Activated T-cell treated with anti-CD3 and anti-CD28 coated beads for 24 hours (primary cell): ENCODE measurements at places on chromosomes 12 and 14.

DNA sequence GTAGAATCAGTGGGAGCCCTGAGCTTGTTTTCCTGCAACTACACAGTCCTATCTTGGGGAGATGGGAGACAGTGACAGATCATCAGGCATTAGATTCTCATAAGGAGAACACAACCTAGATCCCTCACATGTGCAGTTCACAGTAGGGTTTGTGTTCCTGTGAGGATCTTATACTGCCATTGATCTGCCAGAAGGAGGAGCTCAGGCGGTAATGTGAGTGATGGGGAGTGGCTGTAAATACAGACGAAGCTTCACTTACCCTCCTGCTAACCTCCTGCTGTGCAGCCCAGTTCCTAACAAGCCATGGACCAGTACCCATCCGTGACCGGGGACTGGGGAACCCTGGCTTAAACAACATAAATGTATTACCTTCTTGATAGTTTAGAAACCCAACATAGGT lies 1034.1 kb downstream of the BCL11B start:
- DNase-seq = no peak

- DNase-seq = no peak
Observed at GRCh38 chr12:116656306-116656705, 81.6 kb downstream of the SPRING1 start.

DNA sequence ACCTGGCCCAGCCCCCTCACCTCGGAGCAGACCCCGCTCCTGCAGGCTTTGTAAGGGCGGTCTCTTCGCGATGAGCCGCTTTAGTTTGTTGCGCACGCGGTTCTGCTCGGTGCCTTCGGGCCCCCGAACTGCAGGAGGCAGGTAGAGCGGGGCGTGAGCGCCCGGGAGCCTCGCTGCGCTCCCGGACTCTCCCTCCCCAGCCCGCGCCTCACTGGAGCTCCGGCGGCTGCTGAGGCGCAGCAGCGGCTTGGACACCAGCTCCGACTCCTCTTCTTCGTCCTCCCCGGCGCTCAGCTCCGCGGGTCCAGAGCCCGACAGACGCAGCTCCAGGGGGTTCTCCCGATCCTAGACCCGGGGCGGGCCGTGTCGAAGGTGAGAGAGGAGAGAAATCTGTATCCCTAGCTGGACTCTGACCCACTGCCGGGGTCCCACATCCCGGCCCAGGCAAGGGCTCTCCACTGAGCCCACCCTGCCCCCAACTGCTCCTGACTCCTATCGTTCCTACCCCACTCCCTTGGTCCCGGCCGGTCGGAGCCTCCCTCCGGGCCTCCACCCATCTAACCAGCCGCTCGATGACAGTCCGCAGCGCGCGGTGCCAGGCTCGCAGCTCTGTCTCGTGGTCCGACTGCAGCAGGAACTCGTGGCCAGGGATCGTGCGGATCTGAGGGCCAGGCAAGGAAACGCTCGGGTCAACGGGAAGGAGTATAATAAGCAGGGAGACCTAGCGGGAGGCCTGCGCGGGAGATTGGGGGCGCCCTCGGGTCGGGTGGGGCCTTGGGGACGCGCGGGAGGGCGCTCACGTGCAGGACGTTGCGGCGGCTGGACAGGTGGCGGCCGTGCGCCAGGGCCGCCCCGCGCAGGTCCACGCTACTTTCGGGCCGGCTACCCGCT lies 4.2 kb downstream of the ARHGAP9 start:
- no peak for DNase-seq

DNA sequence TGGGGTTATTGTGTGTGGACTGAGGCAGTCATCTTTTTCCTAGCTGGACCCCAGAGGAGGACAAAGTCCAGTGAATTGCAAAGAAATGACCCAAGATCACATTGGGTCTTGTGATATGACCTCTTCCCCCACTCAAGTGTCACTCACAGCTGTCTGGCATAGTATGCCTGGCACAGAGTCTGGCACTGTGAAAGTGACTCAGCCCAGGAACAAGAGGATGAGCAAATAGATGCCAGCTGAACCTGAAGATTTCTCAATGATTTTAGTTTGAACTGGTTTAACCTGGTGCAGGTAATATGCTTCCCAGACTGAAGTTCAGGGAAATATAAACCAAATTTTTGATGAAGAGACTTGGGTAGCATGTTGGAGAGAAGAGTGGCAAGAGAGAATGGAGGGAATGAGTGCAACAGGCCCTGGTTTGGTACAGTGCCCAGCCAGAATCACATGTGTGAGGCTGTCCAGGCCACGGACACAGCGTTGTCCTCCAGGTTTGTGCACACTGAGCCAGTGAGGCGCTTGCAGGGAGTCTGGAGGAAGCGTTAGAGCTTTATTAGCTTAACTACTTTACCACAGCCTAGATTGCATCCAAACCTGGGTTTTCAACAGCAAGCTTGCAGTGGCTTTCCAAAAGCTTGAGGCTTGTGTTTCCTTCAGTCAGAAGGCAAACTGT lies 332.9 kb downstream of the NUAK1 start:
- DNase-seq = no peak

DNA sequence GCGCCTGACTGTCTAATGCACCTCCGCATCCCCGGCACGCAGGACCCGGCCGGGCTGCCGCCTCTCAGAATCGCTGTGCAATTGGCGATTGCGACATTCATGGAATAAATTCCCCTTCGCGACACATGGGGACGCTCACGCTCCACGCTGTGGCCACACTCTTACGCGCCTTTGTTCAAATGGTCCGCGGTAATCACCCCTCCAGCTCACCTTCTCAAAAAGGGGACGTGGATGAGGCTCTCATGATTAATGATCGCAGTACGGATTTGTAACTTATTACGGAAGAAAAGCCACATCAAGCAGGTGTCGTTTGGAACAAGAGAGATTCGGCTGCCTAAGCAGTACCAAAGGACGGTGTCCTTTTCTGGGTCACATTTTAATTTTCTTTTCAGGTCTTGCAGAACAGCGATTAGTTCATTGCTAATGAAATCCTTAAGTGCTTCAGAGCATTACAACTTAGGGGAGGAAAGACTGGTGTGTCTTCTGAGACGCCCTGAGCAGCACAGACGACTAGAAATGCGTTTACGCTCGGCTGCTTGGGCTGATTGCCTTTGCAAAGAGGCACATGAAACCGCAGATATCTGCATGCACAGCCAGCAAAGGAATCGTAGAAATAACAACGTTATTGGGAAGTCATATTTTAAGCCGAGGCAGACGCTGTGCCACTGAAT lies 37.3 kb upstream of the ADGRD1 start:
- no peak for DNase-seq

DNA sequence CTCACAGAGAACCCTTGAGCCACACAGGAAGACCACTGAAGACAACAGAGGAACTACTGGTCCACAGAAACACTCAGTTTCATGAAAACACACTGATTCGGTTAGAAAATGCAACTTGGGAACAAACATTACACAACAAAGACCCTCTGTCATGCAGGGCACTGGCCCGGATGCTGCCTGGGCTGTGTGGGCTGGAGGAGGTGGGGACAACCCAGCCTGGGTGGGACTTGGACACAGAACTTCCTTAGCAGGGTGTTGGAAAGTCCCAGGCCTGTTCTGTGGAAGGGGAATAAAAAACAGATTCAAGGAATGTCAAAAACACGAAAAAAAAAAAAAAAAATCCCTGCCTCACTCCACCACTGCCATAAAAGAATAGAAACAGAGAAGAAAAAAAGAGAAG lies 181.0 kb downstream of the MON2 start:
- no peak for DNase-seq

DNA sequence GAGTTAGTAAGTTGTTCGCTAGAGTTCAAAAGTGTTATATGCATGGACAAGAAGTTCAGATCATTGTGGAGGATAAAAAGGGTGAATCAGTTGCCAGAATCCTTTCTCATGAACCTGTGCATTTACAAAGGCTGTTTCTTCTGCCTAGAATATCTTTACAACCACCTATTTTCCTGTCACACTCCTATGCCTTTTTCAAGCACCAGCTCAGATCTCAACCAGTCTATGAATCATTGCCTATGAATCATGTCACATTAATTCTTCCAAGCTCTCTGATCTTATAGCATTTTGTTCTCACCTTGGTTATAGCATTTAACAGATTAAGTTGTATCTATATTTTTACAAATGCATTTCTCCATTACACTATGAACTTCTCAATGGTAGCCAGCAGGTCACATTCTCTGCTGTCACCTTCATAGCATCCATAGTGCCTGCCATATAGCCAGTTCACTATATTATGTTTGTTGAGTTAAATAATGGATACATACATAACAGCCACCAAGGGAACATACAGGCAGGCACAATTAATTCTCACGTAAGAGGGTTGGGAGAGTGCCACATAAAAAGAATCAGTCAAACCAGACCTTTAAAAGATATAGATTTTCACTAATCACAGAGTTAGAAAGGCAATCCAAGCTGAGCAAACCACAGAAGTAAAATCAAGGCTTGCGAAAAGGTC lies 573.0 kb downstream of the FOXG1 start:
- DNase-seq = no peak

DNA sequence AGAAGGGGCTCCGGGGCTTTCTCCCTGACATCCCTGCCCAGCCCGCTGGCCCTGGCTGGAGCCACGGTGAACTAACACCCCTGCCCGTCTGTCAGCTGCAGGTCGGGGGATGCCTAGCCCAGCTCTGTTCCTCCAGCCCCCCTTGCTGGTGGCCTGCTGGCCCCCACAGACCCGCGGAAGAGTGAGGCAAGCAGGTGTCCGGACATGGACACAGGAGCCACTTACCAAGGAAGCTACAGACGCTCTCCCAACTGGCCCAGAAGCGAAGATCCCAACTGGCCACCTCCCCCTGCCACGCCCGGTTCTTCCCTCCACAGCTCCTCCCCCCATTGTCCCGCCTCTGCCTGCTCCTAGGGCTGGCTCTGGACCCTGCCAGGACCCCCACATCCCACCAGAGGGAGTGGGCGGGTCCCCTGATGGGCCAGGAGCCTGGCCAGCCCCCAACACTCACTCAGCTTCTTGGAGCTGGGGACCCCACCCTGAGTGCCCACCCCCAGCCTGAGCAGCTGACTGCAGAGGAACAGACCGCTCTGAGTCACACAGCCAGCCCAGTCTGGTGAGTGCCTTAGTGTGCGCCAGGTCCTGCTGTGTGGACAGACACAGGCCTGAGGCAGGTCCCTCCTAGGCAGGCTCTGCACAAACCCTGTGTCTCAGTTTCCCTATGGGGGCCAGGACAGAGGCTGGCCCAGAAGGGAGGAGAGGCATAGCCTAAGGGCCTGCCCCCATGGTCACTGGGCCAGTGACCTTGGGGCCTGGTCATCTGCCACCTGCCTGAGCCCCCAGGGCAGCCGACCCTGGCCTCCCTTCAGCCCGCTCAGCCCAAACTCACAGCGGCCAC lies 7.7 kb downstream of the AHNAK2 start:
- no peak for DNase-seq

DNA sequence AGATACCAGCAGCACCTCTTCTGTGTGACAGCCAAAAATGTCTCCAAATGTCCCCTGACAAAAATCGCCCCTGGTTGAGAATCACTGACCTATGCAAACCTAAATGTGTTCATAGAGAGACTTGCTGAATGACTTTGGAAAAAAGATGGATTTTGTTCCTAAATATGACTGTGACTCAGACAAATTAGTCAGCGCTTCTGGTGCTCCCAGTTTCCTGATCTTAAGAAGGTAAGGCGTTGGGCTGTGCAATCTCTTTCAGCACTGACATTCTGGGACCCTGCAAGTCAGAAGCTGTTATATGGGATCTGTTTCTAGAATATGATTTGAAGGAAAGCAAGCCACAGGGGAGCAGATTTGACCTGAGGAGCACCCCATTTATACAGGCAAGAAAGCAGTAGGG lies 90.6 kb upstream of the PWP1 start:
- no peak for DNase-seq

DNA sequence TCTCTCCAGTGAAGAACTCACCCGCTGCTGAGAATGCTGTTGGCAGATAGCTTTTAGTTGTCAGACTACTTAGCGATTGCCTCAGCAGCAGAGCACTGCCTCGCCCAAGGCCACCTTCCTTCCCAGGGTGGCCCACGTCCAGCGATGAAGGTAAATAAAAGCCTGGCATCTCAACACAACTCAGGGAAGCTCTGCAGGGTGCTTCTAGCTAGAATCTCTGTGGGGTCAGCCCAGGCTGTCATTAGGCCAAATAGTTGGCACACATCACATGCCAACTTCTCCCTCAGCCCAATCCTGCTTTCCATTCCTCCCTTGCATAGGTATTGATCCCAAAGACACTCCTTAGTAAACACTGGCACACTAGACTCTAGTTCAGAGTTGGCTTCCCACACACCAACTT lies 368.1 kb upstream of the TMTC1 start:
- no peak for DNase-seq

DNA sequence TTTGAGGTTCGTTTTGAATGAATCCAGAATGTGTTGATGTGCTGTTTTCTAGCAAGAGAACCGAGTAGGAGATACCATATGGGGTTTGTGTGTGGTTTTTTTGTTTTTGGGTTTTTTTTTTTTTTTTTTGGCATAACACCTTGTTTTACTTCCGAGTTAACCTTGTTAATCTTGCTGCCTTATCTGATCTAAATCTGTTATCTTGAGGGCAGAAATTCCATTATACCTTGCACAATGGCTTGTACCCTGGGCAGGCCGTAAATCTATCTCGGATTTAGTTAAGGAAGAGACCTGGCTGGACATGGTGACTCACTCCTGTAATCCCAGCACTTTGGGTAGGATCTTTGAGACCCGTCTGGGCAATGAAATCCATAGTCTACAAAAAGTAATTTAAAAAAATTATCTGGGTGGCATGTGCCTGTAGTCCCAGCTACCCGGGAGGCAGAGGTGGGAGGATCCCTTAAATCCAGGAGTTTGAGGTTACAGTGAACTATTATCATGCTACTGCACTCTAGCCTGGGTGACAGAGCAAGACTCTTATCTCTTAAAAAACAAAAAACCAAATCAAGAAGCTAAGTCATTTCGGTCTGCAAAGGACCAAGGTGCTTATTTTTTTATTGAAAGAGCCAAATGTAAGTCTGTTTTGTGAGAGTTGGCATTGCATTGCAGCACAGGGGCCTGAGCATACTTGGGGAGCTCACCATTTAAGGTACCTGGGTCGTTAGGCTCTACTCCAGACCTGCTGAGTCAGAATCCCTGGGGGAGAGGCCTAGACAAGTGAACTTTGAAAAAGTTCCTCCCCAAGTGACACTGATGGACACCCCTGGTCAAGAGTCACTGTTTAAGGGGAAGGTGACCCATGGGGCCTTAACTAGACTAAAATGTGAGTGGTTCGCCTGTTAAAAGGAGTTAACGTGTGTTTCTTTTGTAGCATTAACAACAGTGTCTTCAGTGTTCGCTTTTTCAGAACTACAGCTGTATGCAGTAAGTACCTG lies 6.7 kb downstream of the DLST start:
- no peak for DNase-seq

GRCh38 chr12:121064116-121064515 lies 25.1 kb upstream of the OASL start:
- no peak for DNase-seq

- DNase-seq = no peak
Observed at GRCh38 chr14:50943261-50943942, 881 bp downstream of the PYGL start.
